Left forelimb (tissue), 1 donor: ENCODE measurements at places on chromosomes 12 and 14.

GRCh38 chr14:76778546-76779215 is 17.4 kb downstream of the VASH1 start:
- peak; percentile 48 for DNase-seq

- DNase-seq: no peak
Observed at GRCh38 chr12:24596768-24597388, 352.0 kb downstream of the BCAT1 start.

DNA sequence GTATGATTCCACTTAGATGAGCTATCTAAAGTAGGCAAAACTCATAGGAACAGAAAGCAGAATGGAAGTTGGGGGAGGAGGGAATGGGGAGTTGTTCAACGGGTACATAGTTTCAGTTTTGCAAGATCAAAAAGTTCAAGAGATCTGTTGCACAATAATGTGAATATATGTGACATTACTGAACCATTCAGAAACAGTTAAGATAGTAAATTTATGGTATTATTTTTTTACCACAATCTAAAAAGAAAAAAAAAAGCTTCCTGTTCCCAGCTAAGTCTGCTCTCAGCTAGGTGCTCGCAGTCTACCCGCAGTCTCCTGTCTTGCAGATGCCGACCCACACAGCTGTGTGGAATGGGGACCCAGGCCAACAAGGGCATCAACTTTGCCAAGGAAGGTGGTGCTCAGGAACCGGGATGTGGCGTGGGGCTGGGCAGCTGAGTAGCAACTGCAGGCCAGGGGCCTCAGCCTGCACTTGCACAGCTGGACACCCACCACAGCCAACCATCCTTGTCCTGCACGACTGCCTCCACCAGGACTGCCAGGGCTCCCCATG is 15.3 kb upstream of the ANO6 start:
- no peak for DNase-seq

GRCh38 chr12:128069359-128069997 is 197.5 kb upstream of the TMEM132C start:
- no peak for DNase-seq
